CD4-positive, alpha-beta T cell treated with Interleukin-1 beta for 1 hour (primary cell): ENCODE measurements at places on chromosomes 4 and X.

DNA sequence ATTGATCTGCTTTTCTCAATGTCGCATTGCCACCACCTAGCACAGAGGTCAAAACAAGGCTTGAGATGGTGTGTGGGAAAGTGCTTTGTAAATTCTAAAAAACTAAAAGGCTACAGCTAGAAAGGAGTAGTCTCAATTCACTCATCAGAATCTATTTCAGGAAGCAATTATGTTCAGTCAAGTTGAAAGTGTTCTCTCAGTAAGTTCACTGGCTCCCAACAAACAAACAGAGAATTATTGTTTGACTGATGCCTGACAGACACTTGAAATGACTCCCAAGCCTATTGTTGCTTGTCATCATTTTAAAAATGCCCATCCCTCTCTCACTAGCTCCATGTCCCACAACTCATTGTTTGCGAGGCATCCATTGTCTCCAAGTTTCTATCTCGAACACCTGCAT, 419.6 kb upstream of the CPEB2 start:
- DNase-seq: no peak

GRCh38 chrX:43974741-43975465, 1.7 kb upstream of the NDP start:
- no peak for DNase-seq

- DNase-seq: no peak
Measured at GRCh38 chr4:107825072-107825824, 516 bp downstream of the SGMS2 start.

GRCh38 chrX:155880586-155881157, 473 bp upstream of the VAMP7 start:
- no peak for DNase-seq

GRCh38 chr4:128686032-128686465, 123.5 kb upstream of the JADE1 start:
- no peak for DNase-seq

- DNase-seq: no peak
Measured at GRCh38 chr4:113750734-113751133, 10.8 kb downstream of the CAMK2D start.

DNA sequence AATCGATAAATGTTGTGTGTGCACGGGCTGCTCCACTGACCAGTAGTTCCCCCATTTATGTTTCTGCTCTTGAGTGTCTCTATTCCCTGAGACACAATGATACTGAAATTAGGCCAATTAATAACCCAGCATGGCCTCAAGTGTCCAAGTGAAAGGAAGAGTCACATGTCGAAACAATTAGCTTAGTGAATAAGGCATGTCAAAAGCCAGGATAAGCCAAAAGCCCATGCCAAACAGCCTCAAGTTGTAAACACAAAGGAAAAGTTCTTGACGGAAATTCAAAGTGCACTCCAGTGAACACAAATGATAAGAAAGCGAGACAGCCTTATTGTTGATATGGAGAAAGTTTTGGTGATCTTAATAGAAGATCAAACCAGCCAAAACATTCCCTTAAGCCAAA, 167.1 kb upstream of the C1QTNF7 start:
- no peak for DNase-seq

GRCh38 chrX:5683996-5684395, 544.7 kb downstream of the NLGN4X start:
- DNase-seq: no peak

DNA sequence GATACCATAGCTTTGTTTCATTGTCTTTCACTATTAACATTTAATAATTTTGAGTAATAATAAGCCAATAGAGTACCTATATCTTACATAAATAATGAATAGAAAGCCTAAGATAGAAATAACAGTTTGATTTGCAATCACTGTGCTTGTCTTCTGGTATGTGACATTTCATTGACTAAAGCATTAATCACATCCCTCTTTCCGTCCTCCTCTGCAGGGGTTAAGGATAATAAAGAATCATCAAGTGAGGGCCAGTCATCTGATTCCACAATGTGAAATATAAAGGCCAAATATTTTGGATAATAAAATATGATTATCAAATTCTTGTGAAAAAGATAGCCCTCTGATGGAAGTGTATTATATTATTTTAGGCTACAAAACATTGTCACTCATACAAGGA, 2073.4 kb downstream of the ARAP2 start:
- DNase-seq: no peak

- DNase-seq: no peak
Measured at GRCh38 chrX:19867411-19867732, 20.0 kb downstream of the SH3KBP1 start.

DNA sequence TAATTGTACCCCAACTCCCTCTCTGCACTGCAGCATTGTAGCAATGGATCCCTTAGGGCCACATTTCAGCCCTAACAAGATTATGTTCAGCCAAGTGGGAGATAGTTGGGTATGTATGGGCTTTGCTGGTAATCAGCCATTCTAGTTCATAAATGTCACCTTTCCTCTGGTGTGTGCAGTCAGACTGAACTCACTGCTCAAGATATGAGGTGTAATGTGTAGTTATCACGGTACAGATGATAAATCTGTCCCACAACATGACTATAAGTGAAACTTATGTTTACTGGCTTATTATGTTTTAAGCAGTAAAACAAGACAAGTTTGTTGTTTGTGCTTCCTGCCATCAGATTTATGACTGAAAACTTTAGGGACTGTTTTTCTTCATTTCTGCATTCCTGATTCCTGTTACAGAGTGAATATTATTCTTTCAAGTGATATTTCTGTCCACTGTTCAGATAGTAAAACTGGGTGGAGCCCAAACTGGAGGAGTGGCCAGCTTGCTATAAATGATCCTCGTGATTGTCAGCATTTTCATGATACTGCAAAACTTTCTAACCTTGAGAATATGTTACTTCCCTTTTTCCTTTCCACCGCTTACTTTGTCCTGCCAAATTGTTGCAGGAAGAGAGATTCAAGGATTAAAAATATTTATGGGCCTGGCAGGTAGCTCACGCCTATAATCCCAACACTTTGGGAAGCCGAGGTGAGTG, 44.9 kb downstream of the ANAPC4 start:
- no peak for DNase-seq

- DNase-seq: no peak
Measured at GRCh38 chr4:183691897-183692296, 32.8 kb downstream of the TRAPPC11 start.

GRCh38 chr4:177455561-177455970, 13.3 kb upstream of the AGA start:
- no peak for DNase-seq
